ENCODE measurements at places on chromosomes 2 and 18.

- DNase-seq, result no peak
Measured at GRCh38 chr2:217789736-217790181, 213.0 kb downstream of the TNS1 start.

GRCh38 chr2:118854507-118855345 lies 7.3 kb upstream of the EN1 start:
- DNase-seq, result no peak

DNA sequence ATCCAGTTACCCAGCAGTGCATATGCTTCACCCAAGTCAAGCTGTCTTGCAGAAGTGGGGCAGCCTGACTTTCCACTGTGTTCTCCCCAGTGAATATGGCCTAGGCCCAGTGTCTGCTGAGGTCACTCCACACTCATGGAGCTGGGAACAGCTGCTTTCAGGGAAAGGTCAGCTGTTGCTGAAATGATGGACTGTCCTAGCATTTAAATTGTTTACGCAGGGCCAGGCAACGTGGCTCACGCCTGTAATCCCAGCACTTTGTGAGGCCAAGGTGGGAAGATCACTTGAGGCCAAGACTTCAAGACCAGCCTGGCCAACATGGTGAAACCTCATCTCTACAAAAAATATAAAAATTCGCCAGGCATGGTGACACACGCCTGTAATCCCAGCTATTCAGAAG lies 86.5 kb downstream of the LIPG start:
- no peak for DNase-seq

- DNase-seq, result no peak
Measured at GRCh38 chr18:12857991-12858544, 26.0 kb downstream of the PTPN2 start.

- no peak for DNase-seq
Measured at GRCh38 chr2:234879671-234880455, 72.0 kb upstream of the SH3BP4 start.

- no peak for DNase-seq
Measured at GRCh38 chr2:39932198-39932597, 153.1 kb upstream of the THUMPD2 start.

DNA sequence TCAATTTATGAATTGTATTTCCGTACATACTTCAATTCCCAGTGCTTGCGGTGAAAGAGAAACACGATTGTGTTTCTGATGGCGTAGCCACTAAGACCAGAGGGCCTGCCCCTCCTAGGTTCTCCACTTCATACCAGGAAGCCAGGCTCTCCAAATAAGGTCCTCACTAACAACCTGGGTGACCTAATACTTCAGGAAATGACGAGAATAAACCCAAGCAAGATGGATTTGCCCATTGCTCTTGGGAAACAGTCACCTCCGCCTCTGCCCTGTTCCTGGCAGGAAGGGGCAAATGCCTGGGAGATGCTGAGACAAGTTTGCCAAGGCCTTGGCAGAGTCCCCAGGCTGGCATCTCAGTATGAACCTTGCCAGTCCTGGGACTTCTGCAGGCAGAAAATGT lies 41.8 kb downstream of the TTC32 start:
- peak; percentile 34 for DNase-seq

- peak; percentile 85 for DNase-seq
Measured at GRCh38 chr18:22609642-22610041, 191.9 kb upstream of the CTAGE1 start.

- DNase-seq, result no peak
Measured at GRCh38 chr2:204664708-204665121, 119.4 kb downstream of the PARD3B start.

GRCh38 chr2:120465701-120465988 lies 119.7 kb downstream of the INHBB start:
- no peak for DNase-seq

DNA sequence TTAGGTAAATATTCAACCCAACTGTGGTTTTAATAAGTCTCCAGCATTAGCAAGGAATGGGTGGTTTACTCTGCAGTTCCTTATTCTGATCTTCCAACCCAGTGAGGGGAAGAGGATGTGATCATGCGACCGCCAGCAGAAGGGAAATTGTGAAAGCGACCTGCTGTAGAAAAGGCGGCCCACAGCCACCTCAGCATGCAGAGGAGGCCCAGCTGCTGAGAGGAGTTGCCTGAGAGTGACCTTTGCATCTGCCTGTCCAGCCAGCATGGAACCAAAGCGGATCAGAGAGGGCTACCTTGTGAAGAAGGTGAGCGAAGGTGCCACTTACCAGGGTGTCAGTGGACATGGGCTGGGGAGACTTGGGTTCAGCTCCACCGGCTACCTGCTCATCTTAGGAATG lies at the start of gene PLEK:
Gene PLEK (plus strand): TSS at position 196 of the 400 bp plus-strand sequence. CDS start 70 bp downstream, at position 266.
- DNase-seq, result peak; percentile 49

GRCh38 chr2:185137700-185138099 lies 539.4 kb downstream of the ZNF804A start:
- no peak for DNase-seq

DNA sequence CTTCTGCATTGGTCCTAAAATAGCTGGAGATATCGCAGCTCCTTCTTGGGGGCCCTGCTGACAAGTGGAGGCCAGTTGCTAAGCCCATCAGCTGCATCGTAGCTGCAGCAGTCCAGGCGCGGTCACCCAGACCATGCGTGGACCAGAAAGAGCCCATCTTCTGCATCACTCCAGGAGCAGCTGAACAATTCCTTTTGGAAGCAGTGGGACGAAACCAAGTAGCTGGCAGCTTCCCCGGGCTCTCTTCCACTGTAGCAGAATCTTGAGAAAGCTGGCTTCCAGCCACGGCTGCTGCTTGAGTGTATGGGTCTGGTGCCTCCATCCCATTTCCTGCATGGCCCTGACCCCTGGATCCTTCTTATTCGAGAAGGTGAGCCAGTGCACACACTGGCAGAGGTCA lies 22.2 kb upstream of the CAB39 start:
- peak; percentile 60 for DNase-seq

- no peak for DNase-seq
Measured at GRCh38 chr2:5285872-5286769, 406.1 kb upstream of the SOX11 start.

DNA sequence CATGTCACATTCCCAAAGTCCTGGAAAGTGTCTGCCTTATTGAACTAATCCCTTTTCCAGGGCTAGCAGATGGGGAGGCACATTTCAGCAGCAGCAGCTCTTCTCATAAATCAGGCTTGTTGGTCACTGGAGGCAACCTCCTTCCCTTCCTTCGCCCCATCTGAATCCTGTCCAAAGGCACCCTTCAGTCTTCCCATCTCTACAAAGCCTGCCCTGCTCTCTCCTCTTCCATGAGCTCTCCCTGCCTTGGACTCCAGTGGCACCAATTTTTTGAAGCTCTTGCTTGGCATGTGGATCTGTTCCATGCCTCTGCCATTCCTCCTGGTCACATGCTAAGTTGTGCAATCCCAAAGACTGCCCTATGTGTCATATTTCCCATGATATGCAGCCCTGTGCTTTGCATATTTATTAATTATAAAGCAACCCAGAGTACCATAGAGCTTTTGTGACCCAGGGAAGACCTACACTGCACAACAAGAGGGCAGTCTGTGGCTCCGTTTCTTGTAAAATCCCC lies 70.3 kb downstream of the ANTXR1 start:
- DNase-seq, result no peak

GRCh38 chr18:68847219-68847837 lies 49.4 kb downstream of the CCDC102B start:
- no peak for DNase-seq

GRCh38 chr2:75023666-75024455 lies 65.4 kb downstream of the POLE4 start:
- no peak for DNase-seq

- no peak for DNase-seq
Measured at GRCh38 chr2:164700390-164700789, 79.1 kb upstream of the GRB14 start.

- no peak for DNase-seq
Measured at GRCh38 chr18:8373486-8373885, 235.8 kb upstream of the RAB12 start.

GRCh38 chr2:112184121-112184520 lies 45.9 kb downstream of the FBLN7 start:
- DNase-seq, result no peak

Measured in left cardiac atrium (tissue), 4 donors.